ENCODE measurements at places on chromosomes 1 and 21.

- DNase-seq: no peak
Measured at GRCh38 chr1:54163051-54163450, 10.3 kb upstream of the CDCP2 start.

GRCh38 chr1:166353213-166353612 lies 186.4 kb upstream of the FAM78B start:
- no peak for DNase-seq

GRCh38 chr1:185408700-185409270 lies 91.7 kb upstream of the IVNS1ABP start:
- no peak for DNase-seq

DNA sequence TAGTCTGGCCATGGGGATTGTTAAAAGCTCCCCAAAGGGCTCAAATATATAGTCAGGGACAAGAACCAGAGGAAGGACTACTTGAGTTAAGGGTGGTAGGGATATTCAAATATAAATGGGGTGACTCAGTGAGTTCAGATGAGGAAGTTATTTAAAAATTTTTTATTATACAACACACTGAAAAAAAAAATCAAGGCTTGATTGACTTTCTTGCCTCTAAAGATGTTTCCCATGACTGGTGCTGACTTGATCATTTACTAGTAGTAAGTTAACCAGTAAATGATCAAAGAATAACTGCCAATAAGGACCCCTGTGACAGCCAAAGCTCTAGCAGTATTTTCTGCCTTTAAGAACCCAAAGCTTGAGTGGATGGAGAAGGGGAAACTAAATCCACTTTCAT lies 357.6 kb upstream of the NR5A2 start:
- DNase-seq: no peak

DNA sequence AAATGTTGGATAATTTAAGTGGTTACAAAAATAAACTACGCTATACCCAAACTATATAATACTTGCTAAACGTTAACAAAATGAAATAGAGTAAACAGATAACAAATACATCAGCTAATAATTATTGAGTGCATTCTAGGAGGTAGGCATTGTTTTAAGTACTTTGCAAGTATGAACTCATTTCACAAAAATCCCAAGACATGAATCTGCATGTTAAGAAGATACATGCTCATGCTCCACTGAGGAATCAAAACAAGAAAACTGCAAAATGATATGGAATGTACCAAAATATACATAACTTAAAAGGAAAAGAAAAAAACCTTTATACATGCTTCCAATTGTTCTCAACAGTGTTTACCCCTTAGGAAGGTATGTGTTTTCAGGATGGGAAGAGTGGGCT lies 2.5 kb downstream of the FRRS1 start:
- no peak for DNase-seq

- no peak for DNase-seq
Measured at GRCh38 chr21:31193761-31194160, 150.3 kb downstream of the TIAM1 start.

DNA sequence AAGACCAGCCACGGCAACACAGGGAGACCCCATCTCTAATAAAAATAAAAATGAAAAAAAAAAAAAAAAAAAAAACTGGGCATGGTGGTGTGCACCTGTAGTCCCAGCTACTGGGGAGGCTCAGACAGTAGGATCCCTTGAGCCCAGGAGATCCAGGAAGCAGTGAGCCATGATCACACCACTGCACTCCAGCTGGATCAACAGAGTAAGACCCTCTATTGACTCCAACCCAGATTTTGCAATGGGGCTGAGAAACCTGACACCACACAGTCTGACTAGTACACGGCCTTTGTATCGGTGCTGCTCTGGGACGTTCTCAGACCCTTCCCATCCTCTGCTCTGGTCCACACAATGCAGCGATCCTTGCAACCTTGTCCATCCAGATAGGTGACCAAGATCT lies 31.8 kb downstream of the SPATA21 start:
- DNase-seq: no peak

- no peak for DNase-seq
Measured at GRCh38 chr1:149936170-149936991, at the start of gene MTMR11. MTMR11 (minus strand) TSS chr1:149936879; CDS start chr1:149936647, 232 bp downstream.

GRCh38 chr1:228734881-228735801 lies at the start of gene RHOU:
RHOU (plus strand) TSS chr1:228735479; CDS start chr1:228735743, 264 bp downstream.
- peak; percentile 76 for DNase-seq

- no peak for DNase-seq
Measured at GRCh38 chr1:78856096-78856495, 150.4 kb downstream of the ADGRL4 start.

DNA sequence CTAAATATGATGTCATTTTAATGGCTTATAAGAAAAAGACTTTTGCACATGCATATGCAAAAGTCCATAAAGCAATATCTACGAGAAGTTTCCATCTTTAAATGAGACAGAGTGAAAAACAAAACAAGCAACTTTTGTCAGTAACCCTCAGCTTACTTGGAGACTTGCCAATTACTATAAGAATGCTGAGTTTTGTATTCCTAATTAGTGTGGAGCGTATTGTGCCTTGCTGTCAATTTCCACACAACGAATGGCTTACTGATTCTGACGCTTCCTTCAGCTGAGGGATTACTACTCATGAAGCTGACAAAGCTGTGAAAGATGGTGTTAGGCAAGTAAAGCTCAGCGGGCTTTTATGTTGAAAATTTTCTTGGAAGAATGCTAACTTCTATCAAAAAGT lies 440.4 kb upstream of the ADAMTS5 start:
- no peak for DNase-seq

DNA sequence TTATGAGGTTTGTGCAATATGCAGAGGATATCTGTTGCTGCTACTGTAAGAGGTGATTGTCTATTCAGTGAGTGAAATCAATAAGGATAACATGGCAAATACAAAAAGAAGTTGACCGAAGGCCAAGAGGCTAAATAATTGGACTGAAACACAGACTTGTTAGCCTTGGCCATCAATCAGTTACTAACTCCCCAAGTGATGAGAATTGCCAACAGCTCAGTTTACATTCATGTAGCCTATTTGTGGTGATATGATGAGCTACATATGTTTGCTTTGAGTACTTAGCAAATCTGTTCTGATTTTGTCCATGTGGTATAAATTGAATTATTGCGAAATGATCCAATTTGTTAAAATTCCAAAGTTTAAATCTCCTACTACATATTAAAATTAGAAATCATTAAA lies 68.6 kb upstream of the VAV3 start:
- DNase-seq: no peak
